ENCODE measurements at places on chromosomes 12 and 14. TPM values are rescaled to one million over a fixed set of nuclear protein-coding genes. Genes with fewer than 3 reads are reported as not detected.

Gene EPYC
- not detected for total RNA-seq

DNA sequence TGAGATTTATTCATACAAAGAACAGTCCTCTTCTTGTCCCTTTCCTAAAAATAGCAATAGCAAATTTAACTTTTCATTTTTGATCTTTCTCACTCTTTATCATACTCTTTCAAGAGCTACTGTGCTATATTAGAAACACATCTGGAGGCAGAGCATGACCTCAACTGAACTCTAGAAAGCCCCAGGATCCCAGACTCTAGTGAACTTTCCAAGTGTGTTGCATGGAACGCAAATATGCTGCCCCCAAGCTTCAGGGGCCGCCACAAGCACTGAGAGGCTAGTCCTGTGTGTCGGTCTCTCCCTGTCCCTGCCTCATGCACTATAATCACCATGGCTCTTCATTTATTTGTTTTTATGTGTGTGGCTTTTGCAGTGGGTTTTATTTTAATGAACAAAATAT, 38.7 kb upstream of the ZNF641 start:
- no peak for DNase-seq

- DNase-seq: no peak
Observed at GRCh38 chr14:24060984-24061913, 9.4 kb downstream of the CARMIL3 start.

GRCh38 chr14:50714450-50715073, 46.5 kb upstream of the SAV1 start:
- DNase-seq: no peak

Data from liver (tissue), 10 donors.